ENCODE measurements at places on chromosomes 3 and 15.

DNA sequence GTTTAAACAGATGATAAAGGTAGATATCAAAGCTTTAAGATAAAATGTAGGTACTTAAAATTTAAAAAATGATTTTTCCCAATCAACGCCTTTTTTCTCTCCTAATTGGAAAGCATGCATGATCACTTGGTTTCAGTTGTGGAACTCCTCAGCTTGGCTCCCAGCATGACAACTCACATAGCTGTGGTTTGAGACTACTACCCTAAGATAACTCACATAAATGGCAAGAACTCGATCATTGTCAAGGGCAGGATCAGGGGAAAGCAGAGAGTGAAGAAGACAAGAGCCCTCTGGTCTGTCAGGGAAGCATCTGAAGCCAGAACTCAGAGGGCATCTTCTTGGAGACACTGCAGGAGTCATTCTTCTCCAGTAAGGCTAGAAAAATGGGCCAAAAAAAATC is 516.7 kb downstream of the NTRK3 start:
- no peak for DNase-seq

GRCh38 chr15:28955160-28955992 is 69.6 kb downstream of the APBA2 start:
- peak; percentile 86 for DNase-seq

DNA sequence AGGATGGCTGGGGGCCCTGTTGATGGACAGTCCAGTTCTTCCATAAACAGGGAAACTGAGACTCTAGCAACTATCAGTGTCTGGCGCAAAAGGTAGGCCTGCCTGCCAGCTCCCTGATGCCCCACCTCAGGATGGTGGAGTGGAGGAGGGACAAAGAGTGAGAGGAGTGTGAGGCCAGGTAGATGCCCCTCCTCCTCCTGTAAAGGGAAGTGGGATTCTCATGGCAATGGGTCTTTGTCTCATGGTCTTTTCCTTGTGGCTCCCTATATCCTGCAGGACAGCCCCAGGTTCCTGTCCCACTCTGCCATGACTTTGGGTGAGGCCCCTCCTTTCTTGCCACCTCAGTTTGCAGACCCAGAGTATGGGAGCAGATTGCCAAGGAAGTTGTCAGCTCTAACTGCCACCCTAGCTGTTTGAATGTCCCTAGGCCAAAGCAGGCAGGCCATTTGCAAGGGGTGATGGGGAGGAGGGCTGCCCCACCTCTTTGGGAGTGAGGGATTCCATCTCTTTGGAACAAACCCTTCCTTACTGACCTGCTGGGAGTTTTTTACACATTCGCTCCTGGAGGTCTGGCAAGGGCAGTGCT is 2.8 kb upstream of the DNAH1 start:
- DNase-seq = no peak

DNA sequence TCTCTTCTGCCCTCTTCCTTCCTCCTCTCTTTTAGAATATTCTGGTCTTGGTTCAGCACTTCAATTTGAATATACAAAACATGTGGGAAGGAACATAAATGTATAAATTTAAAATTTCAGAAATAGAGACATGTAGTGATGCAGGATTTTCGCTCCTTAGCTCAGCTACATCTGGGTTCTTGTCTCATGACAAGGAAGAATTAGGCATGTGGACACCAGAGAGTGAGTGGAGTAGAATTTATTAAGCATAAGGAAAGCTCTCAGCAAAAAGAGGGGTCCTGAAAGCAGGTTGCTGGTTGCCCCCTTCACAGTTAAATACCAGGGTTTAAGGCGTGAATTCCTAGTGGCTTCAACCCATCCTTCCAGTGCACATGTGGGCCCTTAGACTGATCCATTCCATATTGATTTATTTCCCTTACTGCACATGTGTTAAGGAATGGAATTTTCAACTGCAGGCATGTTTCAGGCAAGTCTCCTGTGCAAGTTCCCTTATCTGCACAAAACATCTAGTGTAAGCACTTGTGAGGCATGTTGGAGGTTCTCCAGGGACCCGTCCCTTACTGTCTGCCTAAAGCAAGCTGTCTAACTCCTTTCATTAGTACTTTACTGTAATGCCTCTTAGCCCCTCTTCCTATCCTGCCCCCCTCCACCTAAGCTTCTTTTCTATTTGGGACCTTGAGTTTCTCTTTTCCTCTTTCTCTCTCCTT is 133.2 kb upstream of the STRIT1 start:
- no peak for DNase-seq

DNA sequence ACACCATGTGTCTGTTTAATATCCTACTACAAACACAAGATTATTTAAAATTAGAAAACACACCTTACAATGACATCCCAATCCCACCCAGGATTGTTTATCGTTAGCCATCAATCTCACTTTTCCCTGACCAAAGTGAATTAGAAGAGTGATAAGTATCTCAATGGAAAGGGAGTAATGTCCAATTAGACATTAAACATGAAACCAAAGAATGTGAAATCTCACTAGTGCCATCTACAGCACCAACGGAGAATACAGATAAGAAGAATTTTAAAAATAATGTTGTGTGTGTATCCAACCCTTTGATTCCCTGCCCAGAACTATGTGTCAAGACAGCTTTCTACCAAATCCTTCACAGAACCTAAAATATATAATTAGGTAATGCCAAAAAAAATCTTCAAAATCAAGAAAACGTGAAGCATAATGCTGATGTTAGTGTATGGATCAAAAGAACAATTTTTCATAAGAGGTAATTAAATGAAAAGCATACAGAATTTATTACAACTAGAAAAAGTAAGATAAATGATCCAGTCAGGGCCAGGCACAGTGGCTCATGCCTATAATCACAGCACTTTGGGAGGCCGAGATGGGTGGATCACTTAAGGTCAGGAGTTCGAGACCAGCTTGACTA is 64.2 kb downstream of the SCAPER start:
- DNase-seq = peak; percentile 58

Measured in astrocyte of the spinal cord (primary cell).